ENCODE measurements at places on chromosomes 13 and 19.

GRCh38 chr19:18790566-18791314 is at the start of gene COMP:
Gene COMP (minus strand): TSS chr19:18791305. CDS start chr19:18791269, 36 bp downstream.
- DNase-seq, result no peak

DNA sequence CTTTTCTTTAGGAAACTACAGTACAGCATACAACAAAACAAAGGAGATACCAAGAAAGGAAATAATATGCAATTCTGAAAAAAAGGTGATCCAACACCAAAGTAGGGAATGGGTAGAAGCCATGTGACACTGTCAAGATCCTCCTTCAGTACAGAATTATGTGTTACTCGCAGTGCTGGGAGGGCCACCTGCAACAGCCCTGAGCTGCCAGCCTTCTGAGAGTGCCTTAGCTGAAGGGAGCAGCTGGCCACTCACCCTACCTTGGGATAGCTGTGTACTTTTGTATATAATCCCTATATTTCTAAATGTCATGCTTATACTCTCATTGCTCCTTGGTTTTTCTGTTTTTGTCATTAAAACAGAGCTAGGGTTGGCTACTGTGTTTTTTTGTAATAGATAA is 1518.2 kb upstream of the PCDH20 start:
- no peak for DNase-seq

DNA sequence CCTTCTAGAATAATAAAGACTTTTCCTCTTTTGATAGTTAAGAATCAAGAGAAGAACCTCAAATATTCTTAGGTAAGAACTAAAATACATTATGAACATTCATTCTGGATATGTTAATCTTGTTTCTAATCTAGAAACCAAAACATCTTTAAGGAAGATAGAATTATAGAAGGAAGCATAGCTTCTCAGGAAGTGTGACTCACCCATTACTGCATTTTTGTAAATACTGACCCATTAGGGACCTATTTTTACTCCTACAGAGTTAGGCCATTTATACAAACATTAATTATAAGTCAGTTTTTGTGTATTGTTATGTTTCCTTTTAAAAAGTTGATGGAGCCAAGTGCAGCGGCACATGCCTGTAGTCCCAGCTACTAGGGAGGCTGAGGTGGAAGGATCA is 147.1 kb downstream of the NUFIP1 start:
- DNase-seq, result no peak

DNA sequence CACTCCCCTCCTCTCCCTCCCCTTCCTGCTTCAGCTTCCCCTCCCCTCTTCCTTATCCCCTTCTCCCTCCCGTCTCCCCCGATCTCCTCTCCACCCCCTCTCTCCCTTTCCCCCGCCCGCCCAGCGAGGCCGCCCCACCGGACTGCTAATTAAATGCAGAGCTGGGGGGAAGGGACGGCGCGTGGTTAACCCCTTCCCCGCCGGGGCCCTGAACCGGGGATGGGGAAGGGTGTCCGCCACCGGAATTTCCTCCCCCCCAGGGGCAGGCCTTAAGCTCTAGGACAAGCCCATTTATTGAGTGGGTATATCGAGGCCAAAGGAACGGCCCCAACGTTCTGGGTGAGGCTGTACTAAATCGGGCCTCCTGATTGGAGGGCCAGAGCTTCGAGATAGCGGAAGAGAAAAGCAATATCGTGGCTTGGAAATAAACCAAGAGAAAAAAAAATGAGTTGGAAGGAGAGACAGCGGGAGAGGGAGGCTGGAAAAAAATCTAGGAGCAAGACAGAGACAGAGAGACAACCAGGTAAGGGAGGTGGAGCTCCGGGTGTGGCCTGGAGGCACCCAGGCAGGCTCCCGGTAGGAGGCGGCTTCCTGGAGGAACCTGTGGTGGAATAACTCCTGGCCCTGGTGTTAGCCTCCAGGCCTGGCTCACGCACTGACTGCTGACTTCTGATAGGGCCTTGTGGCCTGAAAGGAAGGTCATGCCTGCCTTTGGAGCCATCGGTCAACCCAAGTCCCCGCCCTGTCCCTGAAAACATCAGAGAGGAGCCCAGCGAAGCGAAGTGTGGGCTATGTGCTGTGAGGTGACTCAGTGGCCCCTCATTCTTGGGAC is 11.6 kb upstream of the JUND start:
- DNase-seq, result peak; percentile 81

GRCh38 chr13:39341251-39341650 is 261.7 kb downstream of the LHFPL6 start:
- no peak for DNase-seq

DNA sequence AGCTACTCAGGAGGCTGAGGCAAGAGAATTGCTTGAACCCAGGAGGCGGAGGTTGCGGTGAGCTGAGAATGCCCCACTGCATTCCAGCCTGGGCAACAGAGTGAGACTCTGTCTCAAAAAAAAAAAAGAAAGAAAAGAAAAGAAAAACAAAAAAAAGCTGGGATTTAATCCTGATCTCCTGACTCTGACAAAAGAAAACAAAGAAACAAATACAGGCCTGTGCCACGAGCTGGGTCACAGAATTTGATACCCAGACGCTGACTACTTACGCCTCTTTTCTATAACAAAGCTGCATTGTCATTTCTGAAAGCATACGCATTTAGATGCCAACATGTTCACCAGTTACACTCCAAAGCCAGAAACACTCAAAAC is 18.2 kb upstream of the GTF2F2 start:
- DNase-seq, result no peak

DNA sequence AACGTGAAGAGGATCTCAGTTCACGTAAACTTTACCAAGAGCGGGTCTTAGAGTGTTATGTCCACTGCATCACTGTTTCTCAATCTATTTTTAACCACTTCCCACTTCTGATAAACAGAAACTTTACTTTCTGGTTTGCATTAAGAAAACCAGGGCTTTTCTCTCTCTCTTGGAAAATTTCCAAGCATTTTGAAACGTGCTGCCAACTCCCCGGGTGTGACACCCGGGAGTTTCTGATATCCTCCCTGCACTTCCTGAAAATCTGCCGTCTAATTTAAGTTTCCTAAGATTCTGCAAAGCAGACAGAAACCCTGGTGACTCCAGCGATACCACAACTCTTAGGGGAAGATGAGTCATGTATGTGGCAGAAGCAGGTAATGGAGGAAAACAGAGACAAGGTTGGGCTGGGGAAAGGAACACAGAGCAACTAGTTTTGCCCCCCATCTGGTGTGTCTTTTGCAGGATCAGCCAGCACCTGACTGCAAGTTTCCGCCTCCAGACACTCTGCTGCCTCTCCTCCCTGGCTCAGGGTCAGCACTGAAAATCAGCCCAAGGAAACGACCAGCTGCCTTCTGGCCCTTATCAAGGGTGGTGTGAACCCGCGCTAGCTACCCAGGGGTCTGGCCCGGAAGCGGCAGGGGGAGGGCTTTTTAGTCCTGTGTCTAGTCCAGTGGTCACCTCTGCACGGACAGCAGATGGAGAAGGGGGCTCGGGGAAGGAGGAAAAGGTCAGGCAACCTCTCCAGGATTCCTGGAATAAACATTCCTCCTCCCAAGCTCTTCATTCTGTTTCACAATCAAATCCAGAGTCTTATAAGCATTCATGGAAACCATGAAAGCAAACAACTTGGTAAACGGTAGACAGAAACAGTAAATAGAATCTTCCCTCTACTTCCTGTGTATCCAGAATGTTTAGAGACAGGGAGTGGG is 11.3 kb upstream of the FFAR2 start:
- DNase-seq, result peak; percentile 44

DNA sequence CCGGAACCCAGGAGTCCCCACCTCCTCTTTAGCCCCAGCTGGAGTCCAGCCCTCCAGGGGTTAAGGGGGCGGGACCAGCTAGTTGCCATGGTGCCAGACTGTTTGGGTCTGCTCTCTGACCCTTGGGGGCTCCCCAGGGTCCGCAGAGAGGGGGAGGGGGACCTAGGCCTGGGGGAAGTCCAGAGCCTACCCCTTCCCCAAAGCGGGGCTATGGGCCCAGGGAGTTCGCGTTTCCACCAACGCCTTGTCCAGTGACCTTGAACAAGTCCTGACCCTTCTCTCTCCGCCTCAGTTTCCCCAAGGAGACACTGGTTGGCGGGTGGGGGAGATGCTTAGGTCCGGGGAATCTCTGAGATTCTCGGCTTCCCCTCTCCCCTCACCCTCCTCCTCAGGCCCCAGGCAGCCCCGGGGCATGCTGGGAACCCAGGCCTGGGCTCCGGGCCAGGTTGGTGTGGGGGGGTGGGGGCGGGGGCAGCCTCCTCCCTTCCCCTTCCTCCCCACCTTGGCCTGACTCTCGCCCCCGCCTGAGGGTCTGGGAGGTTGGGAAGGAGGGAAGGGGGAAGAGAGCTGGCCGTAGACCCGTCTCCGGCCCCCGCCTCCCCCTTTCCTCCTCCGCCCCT is 2.6 kb upstream of the SPACA6 start:
- DNase-seq, result peak; percentile 82

DNA sequence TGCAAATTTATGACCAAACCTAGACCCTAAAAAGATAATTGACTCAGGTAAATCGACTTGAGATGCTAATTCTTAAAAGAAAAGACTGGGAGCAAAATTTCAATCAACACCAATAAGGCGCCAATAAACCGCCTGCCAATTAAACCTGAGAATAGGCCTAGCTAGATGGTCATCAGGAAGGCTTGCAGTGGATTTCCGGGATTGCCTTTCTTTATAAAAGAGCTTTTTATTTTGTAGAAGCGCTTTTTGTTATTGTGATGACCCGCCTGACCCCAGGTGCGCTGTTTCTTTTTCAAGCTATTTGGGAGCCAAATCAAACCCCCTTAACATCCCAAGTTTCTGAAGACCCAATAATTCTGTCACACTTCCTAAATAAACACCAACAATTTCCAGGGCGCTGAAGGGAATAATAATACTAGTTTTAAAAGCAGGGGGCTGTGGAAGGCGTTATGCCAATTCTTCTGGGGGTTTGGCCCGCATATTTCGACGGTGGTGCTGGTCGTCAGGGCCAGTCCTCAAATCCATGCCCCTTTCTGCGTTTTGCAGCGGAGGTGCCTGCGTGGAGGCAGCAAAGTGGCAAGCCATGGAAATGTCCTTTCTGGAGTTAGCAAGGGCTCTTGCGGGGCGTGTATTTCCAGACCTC is 2.9 kb upstream of the ZIC5 start:
- DNase-seq, result no peak

DNA sequence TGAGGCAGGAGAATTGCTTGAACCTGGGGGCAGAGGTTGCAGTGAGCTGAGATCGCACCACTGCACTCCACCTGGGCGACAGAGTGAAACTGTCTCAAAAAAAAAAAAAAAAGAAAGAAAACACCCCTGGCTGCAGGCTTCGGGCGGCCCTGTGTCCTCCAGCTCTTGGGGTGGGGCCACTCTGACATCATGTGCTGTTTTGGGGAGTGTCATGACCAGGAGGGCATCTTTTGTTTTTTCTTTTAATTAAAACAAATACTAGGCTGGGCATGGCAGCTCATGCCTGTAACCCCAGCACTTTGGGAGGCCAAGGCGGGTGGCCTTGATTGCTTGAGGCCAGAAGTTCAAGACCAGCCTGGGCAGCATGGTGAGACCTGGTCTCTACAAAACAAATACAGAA is 52.1 kb downstream of the KDM4B start:
- no peak for DNase-seq

DNA sequence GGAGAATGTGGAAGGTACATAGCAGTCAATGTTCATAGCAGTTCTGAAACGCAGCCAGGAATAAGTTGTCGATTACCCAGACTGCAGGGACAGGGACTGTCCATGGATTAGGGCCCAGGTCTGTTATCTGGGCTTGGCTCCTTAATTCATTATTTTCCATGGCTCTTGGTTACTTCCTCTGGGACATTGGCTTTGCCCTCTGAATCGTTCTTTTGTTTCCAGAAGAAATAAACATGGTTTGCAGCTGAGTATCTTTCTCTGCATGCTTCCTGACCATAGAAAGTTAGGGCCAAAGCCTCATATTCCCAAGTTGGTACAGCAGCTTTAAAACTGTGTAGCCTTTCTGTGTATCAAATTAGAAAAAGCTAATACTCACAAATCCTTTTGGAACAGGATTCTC is 121.7 kb upstream of the MAB21L1 start:
- DNase-seq, result no peak

- no peak for DNase-seq
Measured at GRCh38 chr19:1235625-1236538, 1.9 kb downstream of the CBARP start.

DNA sequence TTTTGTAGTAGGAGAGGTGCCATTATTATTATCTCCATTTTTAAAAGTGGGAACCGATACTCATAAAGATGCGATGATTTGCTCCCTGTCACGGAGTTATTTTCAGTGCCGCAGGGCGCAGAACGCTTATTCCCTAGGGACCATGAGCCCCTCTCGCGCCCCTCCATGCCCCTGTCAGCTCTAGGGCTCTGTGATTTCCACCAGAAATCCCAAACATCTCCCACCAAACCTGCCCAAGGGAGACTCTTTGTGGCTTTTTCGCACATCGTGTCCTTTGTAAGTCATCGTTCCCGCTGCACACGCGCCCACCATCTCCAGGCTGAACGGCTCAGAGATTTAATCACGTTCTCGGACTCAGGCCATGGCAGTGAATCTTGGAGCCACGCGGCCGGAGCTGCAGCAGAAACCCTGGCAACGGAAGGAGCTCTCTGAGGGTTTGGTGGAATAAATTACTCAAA is 105.1 kb downstream of the DNAJC15 start:
- DNase-seq, result no peak
